EH (cell line): ENCODE measurements at places on chromosomes 7 and 10.

DNA sequence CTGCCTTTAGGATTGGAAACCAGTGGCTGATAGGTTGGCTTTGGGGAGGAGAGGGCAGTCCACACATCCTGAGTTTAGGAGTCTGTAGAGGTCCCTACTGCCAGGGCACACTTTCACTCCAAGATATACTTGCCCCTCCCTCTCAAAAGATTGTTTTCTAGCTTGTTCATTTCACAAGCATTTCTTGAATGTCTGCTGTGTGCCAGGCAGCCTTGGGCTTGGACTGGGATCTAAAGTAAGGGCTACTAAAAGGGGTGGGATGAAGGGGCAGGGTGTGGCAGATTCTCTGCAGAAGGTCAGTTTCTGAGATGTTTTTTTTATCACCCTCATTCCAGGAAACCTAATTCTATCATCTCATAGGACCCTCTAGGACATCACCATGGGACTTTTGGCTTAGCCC is 272.4 kb downstream of the SKAP2 start:
- no peak for DNase-seq

DNA sequence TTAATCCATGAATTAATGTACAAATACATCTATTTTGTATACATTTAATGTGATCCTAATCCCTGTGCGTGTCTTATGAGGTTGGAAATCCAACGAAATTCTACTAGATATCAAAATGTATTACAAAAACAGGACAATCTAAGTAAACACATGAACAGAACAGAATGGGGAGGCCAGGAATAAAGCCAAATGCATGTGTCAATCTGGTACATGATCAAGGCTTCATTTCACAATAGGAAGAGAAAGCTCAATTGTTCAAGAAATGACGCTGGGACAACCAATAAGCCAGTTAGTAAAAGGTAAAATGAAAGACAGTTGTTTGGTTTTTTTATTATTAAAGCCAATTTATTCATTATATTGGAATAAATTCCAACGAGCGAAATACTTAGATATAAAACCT is 83.0 kb downstream of the COL13A1 start:
- no peak for DNase-seq

- no peak for DNase-seq
Observed at GRCh38 chr10:62856021-62856420, 39.9 kb upstream of the EGR2 start.

DNA sequence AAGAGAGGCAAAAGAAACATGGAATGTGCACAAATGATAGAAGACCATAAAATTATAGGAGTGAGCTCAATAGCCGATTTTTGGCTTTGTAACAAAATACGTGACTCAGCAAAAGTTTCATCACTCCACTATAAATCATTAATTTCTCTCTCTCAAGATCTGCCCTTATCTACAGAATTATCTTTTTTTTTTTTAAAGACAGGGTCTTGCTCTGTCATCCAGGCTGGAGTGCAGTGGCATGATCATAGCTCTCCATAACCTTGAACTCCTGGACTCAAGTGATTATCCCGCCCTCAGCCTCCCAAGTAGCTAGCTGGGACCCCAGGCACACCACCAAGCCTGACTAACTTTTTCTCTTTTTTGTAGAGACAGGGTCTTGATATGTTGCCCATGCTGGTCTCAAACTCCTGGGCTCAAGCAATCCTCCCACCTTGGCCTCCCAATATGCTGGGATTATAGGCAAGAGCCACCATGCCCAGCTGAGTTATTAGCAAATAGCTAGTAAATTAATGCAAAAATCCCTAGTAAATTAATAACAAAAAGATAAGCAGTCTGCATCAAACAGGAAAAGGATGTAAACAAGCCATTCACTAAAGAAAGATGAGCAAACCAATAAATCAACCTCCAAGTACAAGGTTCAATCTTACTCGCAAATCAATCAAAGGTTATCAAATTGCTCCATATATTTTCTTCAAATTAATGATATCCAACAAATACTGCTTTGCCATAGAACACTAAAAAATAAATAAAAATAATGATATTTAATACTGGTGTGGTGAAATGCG is 450.7 kb downstream of the PARD3 start:
- peak; percentile 45 for DNase-seq

GRCh38 chr7:30222515-30223215 is 61.7 kb upstream of the ZNRF2 start:
- DNase-seq, result no peak
